ENCODE measurements at places on chromosomes 12 and 14. TPM values are rescaled to one million over a fixed set of nuclear protein-coding genes. Genes with fewer than 3 reads are reported as not detected.
A peak's percentile ranks its signal among the peaks of the same experiment; 100 is the strongest.

The ENDOU gene
- 0.32 TPM for total RNA-seq

The AKAP5 gene
- total RNA-seq: 3.6 TPM

The LRTM2 gene
- not detected for total RNA-seq

The RALGAPA1 gene
- 58.9 TPM for total RNA-seq

The ZNF891 gene
- 2.4 TPM for total RNA-seq

The DGLUCY gene
- 77.6 TPM for total RNA-seq

- no peak for DNase-seq
These were observed 11.9 kb downstream of the NRDE2 start for GRCh38 chr14:90319634-90320541.

- DNase-seq: no peak
These were observed 613 bp downstream of the ARHGEF40 start for GRCh38 chr14:21070610-21071224.

DNA sequence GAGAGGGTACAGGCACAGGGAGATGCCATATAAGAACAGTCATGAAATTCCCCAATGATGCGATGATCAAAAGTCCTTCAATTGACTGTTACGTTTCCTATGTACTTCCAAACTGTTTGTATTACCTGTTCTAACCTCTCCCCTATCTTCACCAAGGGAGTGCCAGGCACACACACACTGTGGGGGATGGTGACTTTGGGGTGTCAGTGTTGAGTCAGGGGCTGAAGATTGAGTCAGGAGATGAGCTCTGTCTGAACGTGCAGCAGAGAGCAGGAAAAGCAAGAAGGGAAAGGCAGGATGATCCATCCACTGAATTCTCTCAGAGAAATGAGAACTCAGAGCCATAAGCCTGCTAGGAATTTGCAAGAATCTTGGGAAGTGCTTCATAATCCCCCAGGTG, 153.4 kb downstream of the EFCAB11 start:
- DNase-seq: no peak

- DNase-seq: no peak
These were observed 149.6 kb downstream of the SLC38A6 start for GRCh38 chr14:61130512-61131260.

DNA sequence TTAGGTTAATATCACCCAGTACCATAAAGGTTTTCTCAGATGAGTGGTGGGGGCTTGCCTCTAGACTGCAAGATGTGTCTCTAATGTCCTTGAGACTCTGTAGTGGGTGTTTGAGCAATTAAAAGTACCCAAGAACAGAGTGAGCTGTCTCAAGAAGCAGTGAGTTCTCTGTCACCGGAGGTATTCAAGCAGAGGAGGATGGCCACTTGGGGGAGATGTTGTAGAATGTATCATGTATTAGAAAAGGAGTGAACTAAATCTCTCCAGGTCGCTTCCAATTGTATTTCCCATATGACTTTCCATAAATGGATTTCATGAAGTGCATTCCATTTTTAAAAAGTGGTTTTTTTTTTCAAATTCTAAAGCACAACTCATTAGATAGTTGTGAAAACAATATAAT, 35.0 kb downstream of the SLC17A8 start:
- no peak for DNase-seq

- DNase-seq: no peak
These were observed 600 bp upstream of the LAG3 start for GRCh38 chr12:6771509-6772330.

- DNase-seq: no peak
These were observed 75.1 kb upstream of the CAPRIN2 start for GRCh38 chr12:30829876-30830275.

- no peak for DNase-seq
These were observed 37.5 kb downstream of the EAPP start for GRCh38 chr14:34502001-34502400.

DNA sequence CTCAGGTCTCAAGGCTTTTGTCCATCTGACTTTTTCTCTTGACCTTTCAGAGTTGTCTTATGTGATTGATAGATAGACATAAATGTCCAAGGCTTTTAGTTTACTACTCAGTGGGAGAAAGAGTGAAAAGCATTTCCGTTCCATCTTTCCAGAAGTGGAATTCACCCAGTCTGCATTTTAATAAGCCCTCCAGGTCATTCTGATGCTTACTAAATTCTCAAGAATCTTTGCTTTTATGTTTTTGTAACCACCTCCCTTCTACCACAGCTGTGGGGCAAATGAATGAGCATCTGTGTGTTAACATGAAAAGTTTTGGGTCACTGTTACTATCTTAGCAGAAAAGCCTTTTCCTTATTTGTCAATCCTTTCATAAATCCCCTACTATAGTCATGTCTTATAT, 251.4 kb downstream of the LRIG3 start:
- DNase-seq: no peak

- no peak for DNase-seq
These were observed 32.1 kb downstream of the PPFIBP1 start for GRCh38 chr12:27555925-27556778.

GRCh38 chr12:31875609-31875964, 83.6 kb upstream of the RESF1 start:
- no peak for DNase-seq

- DNase-seq: no peak
These were observed 41.3 kb downstream of the FANCM start for GRCh38 chr14:45177076-45177475.

DNA sequence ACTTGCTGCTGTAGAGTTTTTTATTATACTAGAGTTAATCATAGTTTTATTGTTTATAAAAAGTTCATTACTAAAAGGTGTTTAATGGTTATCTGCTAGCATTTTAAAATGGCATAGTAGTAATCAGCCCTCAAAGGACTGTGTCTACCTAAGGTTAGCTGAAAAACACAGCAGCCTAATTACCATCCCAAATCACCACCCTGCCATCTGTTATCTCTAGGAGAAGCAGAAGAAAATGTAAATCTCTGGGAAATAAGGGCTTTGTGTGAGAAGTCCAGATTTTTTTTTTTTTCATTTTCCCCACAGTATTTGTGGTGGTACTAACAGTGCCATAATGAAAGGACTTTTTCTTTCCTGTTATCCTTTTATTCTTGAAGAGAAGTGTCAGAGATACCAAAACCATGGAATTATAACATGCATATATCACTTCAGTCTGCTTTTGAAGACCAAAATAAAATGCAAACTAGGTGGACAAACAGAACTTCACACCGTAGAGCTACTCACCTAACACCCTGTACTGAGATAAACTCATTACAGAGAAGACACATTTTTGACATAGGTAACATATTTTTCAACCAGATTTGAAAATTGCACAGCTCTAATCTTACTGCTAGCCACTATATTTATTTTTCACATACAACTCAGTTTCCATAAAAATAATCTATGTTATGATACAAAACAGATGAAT, 876.2 kb downstream of the C12orf50 start:
- DNase-seq: no peak

DNA sequence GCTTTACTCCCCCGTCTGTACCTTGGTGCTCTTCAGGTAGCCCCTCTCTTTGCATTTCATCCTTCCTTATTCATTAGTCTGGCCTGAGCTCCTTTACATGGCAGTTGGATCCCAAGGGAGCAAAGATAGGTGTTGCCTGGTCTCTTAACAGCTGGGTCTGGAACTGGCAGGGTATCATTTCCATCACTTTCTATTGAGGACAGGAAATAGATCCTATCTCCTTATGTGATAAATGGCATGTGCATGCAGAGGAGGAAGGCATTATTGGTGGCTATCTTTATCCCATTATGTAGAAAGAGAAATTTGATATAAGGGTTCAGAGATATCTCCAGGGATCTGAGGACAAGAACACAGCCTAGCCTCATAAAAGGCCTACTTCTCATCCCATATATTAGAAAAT, 54.6 kb upstream of the OAS1 start:
- no peak for DNase-seq

DNA sequence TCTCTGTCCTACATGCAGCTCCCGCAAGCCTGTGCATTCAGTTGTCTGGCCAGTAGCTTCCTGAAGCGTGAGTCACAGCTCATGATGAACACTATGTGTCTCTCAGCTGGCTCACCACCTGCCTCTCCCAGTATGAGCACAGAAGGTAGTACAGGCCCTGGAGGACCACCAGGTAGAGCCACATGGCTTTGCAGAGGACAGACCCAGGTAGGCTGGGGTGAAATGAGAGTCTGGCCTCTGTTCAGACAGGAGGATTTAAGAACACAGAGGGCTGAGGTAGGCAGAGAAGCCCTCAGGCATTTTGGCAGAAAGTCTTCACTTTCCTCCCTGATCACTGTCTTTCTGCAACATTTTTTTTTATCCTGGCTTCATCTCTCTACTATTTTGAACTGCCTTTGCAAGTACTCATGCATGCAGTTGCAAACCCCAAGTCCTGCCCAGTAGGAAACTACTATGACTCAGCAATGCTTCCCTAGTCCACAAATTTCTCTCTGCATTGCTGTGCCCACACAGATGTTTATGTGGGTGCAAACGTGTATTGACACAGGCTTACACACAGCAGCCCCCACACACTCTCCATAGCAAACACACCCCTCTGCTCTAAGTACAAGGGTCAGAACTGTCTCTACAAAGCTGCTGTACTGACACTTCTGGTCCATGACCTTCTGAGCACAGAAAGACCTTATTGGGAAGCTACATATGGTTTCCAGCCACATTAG, 7.2 kb upstream of the SDR9C7 start:
- DNase-seq: no peak

DNA sequence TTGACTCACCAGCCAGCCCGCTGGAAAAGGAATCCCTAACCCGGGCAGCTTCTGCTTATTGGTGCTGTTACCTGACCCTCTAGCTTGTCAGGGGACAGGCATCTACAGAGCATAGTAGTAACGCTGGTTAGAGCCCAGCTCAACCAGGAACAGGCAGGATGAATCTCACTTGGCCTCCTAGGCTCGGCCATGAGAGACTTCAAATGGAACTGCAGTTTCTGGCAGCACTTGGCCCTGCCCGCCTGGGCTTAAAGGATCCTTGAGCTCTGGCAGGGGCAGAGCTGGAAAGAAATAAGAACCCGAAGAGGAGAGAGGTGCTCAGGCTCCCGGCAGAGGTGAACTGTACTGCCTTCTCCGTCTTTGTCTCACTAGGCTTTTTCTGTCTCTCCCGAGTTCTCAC, 2.3 kb upstream of the LHX5 start:
- no peak for DNase-seq

DNA sequence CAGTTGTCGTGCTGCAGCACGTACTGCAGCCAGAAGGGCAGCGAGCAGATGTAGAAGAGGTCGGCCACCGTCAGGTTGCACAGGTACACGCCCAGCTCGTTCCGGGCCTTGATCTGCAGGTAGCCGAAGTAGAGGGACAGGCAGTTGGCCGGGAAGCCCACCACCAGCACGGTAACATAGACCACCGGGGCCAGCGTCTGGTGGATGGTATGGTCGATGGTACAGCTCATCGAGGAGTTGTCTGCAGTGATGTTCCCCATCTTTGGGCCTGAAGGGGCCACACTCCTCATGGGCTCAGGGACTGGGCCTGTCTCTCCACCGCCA, 9.8 kb downstream of the GPR68 start:
- DNase-seq: no peak

GRCh38 chr12:92928421-92928961, 604 bp downstream of the EEA1 start:
- DNase-seq: no peak

- DNase-seq: no peak
These were observed 169.1 kb downstream of the SLC5A8 start for GRCh38 chr12:101040936-101041335.

DNA sequence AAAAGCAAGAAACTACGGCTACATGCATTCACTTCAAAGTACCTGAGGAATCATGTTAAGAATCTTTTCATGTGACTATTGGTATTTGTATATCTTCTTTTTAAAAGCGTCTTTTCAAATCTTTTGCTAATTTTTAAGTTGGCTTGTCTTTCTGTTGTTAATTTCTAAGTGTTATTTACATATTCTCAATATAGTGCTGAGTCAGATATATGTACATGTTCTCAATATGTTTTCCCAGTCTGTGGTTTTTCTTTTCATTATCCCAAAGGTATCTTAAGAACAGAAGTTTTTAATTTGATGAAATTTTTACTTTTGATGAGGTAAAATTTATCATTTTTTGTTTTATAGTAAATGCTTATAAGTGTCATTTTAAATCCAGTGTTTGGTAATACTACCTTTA, 24.0 kb downstream of the DCP1B start:
- no peak for DNase-seq

- no peak for DNase-seq
These were observed 134.1 kb downstream of the TPH2 start for GRCh38 chr12:72072592-72073212.

DNA sequence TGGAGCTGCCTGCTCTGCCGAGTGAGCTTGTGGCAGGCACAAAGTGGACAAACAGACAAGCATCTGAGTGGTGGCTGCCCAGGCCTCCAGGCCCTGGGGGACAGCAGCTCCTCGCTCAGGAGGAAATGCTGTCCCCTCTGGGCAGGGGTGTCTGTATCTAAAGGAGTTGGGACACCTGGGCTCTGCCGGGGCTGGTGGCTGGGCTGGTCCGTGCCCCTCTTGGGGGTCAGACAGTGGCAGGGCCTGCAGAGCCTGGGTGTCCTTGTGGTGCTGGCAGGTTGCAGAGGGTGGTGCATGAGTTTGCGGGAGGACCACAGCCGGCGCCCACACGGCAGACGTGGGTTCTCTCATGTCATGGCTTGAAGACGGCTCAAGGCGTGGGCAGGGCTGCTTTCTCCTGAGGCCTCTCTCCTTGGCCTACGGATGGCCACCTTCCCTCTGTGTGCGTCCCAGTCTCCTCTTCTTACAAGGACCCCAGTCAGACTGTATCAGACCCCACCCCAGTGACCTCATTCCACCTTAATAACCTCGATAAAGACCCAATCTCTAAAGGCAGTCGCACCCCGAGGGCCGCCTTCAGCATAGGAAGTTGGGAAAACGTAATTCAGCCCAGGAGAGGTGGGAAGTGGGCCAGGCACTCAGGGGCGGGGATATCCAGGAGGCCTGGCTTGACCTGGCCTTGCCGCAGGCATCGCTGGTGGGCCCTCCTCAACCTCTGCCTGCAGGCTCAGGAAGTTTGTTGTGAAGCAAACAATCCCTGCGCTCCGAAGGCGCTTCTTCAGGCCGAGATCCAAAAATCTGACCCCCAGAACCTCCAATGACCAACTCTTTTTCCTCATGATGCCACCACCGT, 110.0 kb downstream of the KIF26A start:
- peak; percentile 44 for DNase-seq

DNA sequence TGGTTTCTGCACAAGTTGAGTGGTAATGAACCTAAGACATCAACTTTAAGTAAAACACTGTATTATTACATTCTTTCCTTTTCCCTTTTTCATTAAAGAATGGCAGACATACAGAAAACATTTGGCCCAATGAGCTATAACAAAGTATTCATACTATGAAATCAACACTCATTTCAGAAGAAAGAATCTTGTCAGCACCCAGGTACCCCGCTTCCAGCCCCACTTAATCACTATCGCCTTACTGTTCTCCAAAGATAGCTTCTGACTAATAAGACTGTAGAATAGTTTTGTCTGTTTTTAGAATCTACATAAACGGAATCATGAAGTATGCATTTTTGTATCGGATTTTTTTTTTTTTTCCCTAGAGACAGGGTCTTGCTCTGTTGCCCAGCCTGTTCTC, 9.5 kb downstream of the CNTN1 start:
- DNase-seq: no peak

GRCh38 chr14:70448633-70449340, 3.2 kb upstream of the ADAM21 start:
- no peak for DNase-seq

- no peak for DNase-seq
These were observed 939 bp downstream of the TGFB3 start for GRCh38 chr14:75980856-75981255.
